ENCODE measurements at places on chromosomes 6 and 20. TPM values are rescaled to one million over a fixed set of nuclear protein-coding genes. Genes with fewer than 3 reads are reported as not detected.

The RBPJL gene
- total RNA-seq = not detected

- no peak for DNase-seq
These were observed 21.5 kb downstream of the VNN2 start for GRCh38 chr6:132736239-132736638.

DNA sequence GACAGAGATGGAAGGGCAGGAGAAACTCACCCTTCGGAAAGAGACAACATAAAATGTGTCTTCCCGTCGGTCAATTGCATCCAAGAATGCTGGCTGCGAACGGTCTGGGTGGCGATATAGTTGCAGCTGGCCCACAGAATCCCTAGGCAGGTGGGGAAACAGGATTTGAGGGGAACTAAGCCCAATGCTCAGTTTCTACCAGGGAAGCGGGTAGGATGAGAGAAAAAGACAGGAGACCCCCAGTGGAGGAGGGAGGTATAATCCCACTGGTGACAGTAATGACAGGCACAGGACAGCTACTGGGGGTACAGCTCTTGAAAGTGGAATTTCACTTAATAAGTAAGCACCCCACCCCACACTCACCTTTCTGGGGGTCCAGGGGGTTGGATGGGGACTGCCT lies 7.5 kb upstream of the TNXB start:
- DNase-seq = no peak

The OLIG3 gene
- total RNA-seq = not detected

- DNase-seq = no peak
These were observed 35.6 kb downstream of the ADGRF4 start for GRCh38 chr6:47733879-47734558.

GRCh38 chr20:62697468-62697912 lies 11.1 kb upstream of the NTSR1 start:
- DNase-seq = no peak

DNA sequence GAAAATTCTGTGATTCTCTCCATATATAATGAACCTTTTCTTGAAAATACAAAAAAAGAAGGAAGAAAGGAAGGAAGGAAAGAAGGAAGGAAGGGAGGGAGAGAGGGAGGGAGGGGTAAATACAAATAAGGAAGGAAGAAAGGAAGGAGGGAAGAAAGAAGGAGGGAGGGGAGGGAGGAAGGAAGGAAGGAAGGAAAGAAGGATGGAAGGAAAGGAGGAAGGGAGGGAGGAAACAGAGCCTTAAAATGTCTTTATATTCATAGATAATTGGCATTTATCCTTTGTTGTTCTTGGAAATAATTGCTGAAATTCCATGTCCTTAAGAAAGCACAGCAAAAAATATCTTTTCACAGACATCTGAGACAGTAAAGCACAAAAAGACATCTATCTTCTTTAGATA lies 40.3 kb downstream of the SAMD3 start:
- DNase-seq = no peak

DNA sequence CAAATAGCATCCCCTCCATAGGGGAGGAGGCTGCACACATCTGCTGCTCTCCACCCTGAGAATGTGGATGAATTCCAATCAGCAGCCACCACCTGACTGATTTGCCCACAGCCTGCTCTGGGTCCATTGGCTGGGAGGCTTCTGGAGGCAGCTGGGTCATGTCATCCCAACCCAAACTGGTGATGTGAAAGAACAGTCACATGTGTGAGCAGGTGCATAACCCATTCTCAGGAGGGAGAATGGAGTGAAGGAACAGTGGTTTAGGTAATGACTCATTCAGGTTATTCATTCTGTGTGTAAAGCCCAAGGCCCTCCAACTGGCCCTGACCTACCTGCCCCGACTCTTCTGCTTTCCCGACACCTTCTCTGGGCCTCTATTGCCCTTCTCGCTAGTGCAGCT lies 90.9 kb upstream of the GCM1 start:
- no peak for DNase-seq

DNA sequence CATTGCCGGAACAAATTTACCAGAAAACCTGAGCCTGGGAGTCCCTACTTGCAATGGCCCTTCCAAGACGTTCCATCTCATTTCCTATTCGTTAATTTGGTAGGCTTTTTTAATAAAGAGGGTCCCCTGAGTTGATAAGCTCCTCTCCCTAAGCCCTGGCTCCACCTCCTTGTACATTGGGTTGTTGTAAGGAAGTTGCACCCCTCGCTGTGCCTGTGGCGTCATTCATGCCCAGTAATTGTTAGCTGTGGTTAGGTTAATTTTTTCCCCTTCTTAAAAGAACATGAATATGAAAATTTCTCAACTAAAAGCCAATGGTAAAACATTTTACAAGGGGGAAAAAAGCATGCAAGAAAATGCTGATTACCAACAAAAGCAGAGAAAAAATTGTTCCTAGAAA lies 91.9 kb downstream of the SLC24A3 start:
- DNase-seq = no peak

DNA sequence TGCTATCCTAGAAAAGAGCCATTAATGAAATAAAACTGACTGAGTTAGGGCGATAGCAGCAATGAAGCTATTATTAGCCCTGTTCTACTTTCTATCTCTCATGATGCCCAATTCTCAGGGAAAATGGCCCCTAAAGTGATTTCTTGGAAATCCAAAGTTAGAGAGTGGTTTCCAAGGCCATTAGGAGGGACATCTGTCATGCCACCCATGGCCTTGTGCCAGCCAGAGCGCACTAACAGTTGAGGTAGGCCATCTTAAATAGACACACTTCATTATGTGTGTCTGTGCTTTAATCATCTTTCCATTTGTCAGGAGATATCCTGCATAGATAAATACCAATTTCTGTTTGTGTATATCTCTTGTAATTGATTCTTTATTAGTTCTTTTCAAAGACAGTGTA lies 261.6 kb downstream of the NRN1 start:
- no peak for DNase-seq

- DNase-seq = no peak
These were observed 33.1 kb downstream of the SCAF8 start for GRCh38 chr6:154766288-154766687.

The C6orf120 gene
- total RNA-seq = 24.6 TPM

DNA sequence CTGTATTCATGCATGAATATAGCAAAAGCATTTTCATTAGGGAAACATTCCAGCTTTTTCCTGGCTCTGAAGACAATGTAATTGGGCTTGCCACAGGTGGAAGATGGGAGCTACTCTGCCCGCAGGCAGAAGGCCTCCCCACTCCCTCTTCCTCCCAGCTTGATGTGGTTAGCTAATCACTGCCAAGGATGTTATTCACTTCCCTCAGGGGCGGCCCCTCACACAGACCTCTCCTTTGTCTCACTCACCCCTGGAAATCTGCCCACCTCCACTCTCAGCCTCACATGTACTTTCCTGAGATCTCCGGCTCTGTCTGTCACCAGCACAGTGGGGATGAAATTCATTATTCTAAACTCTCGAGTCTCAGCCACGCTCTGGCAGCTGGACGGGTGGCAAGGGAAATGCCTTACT lies 100.7 kb downstream of the ANKRD60 start:
- no peak for DNase-seq

The NFKBIE gene
- total RNA-seq = 4.5 TPM

DNA sequence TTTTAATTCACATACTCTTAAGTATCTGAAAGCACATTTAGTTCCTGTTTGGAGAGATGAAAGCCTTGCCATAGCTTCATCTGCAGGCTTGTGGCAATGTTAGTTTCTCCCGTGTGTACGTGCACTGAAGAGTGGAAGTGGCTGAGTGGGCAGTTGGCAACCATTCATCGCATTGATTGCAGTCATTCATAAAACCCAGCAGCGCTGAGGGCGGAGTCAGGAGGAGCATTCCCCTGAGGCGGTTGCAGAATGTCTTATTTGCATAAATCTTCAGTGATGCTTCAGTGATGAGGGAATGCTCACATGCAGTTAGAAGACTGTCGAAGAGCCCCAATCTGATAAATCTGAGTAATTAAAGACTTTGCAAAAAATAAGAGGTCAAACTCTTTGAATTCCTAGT lies 79.1 kb downstream of the RIMS1 start:
- DNase-seq = no peak

DNA sequence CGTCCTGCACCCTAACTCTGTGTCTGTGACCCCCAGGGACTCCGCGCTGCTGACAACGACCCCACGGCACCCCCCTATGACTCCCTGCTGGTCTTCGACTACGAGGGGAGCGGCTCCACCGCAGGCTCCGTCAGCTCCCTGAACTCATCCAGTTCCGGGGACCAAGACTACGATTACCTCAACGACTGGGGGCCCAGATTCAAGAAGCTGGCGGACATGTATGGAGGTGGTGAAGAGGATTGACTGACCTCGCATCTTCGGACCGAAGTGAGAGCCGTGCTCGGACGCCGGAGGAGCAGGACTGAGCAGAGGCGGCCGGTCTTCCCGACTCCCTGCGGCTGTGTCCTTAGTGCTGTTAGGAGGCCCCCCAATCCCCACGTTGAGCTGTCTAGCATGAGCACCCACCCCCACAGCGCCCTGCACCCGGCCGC lies 129.0 kb downstream of the TAF4 start:
- DNase-seq = peak; percentile 73

GRCh38 chr6:12163744-12164507 lies 126.2 kb upstream of the EDN1 start:
- DNase-seq = peak; percentile 66

DNA sequence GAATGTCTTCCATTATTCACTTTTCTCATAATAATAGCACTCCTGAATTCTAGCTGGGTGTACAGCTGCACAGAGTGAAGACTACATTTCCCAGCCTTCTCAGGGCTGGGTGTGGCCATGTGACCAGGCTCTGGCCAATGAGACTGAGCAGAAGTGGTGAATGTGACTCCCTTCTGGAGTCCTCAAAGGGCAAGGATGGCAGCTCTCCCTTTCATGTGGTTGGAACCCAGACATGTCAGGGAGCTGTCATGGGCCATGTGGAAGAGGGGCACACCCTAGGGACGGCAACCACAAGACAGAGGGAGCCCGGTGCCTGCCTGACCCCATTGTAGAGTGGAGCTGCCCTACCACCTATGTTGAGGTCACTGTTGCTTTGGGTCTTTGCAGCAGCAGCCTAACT lies 312.8 kb upstream of the SULF2 start:
- no peak for DNase-seq

- DNase-seq = no peak
These were observed 117.4 kb upstream of the HDGFL1 start for GRCh38 chr6:22451962-22452361.

- DNase-seq = no peak
These were observed 68.8 kb downstream of the AGPAT4 start for GRCh38 chr6:161204866-161205557.

The KHDRBS2 gene
- total RNA-seq = 0.14 TPM

- DNase-seq = no peak
These were observed 101.5 kb upstream of the SCP2D1 start for GRCh38 chr20:18712131-18712530.

DNA sequence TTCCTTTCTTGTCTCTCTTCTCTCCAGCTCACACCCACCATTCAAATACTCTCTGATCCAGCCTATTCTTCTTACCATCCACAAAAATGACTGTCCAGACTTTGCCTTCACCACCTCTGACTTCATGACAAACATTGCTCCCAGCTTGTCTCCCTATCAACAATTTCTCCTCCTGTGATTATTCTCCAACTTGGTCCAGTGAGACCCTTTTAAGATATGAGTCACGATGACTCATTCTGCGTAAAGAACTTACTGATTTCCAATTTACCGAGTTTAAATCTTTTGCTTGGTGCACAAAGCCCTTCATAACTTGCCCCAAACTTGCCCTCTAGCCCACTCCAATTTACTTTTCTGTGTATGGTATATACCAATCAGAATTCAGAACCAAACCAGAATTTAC lies 833.2 kb downstream of the MAFB start:
- no peak for DNase-seq

GRCh38 chr20:35283441-35284266 lies 918 bp downstream of the EIF6 start:
- no peak for DNase-seq

- no peak for DNase-seq
These were observed 74.9 kb upstream of the RIN2 start for GRCh38 chr20:19683188-19683587.

GRCh38 chr6:52725143-52725534 lies 38.1 kb downstream of the GSTA2 start:
- no peak for DNase-seq
